ENCODE measurements at places on chromosomes 5 and 9.

DNA sequence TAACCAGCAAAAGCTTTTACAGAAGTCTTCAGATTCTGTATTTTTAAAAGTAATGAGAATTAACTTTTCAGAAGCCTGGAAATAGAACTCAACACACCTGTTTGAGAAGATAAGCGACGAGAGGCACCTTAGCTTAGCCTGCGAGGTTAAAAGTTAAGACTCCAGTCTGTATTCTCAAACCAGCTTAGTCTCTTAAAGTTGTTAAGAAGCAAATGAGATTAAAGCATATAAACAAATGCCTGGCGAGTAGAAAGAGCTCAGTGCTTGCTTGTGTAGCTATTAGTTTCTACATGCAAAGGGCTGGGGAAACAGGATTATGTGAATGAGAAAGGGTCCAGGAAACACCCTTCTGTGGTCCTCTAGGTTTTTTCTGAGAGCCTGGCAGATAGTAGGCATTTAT, 51.7 kb downstream of the MTAP start:
- DNase-seq: no peak

DNA sequence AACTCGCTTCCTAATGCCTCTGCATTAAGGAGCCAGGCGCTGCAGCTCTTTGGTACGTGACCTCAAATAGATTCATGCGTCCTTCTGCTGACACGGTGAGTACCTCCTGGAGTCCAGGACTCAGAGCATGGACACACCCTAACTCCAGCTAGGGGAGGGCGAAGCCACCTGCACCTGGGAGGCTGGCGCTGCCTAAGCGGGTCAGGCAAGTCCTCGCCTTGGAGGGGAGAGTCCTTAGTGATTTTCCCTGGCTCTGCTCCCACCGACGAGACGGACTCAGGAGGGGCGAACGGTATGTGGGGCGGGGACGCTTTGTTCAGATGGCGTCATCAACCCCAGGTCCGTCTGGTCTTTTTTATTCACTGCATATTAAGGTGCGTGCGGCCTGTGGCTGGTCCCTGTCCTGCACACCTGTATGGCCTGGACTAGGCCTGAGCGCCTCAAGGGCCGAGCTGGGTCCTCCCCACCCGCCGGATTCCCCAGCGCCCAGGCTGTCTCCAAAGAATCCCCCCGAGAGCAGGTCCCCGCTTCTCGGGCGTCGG, 50.3 kb downstream of the NSUN2 start:
- DNase-seq: no peak

GRCh38 chr5:91224456-91224855, 158.7 kb downstream of the ARRDC3 start:
- no peak for DNase-seq

GRCh38 chr9:130936285-130937117, 2.5 kb downstream of the FIBCD1 start:
- DNase-seq: no peak

DNA sequence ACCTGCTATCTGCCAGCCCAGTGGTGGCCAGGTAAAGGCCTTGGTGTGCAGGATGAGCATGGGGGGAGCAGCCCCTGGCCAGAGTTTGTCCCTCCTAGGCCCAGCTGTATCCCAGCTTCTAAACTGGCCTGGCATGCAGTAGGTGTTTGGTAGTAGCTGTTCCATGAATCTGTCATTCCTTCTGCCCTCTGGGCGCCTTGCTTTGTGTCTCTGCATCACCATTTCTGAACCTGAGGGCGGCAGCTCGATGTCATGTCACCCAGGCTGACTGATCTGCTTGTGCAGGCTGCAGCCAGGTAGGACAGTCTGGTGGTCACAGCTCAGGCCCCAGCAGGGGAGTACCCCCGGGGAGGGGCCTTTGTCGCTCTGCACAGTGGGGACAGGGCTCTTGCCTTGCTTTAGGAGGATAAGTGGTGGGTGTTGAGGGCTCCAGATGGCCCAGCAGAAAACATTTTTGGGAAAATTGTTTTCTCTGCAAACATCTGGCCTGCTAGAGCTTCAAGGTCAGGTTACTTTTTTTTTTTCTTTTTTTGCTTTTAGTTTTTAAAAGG, 4.6 kb upstream of the SUSD3 start:
- DNase-seq: no peak
